Stimulated activated memory B cell treated with anti-CD40 and anti-IgM and Interleukin-4, amounts not matched to agents 10 μg/mL and 1 μg/mL and 100 μg/mL, for 72 hours (primary cell): ENCODE measurements at places on chromosomes 5 and 9.
A peak's percentile ranks its signal among the peaks of the same experiment; 100 is the strongest.

GRCh38 chr5:122978644-122979297 lies 57.8 kb downstream of the PPIC start:
- no peak for ATAC-seq

GRCh38 chr5:149792540-149793255 lies 62.6 kb downstream of the PPARGC1B start:
- ATAC-seq: peak; percentile 60

DNA sequence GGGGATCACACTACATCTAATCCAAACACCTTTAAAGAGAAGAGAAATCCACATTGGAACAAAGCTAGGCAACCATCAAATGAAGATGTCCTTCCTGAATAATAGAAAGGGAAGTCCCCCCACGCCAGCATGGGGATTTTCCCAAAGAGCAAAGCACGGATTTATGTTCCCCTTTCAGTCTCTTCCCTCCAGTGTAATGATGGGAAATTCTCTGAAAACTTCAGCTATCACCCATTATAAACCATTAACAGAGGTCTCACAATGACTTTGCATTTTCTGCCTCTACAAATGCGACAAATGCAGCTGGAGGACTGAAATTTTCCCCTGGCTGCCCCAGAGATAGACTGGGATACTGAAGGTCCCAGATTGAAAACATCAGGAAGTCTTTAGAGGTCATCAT lies 368.7 kb downstream of the EFNA5 start:
- no peak for ATAC-seq

DNA sequence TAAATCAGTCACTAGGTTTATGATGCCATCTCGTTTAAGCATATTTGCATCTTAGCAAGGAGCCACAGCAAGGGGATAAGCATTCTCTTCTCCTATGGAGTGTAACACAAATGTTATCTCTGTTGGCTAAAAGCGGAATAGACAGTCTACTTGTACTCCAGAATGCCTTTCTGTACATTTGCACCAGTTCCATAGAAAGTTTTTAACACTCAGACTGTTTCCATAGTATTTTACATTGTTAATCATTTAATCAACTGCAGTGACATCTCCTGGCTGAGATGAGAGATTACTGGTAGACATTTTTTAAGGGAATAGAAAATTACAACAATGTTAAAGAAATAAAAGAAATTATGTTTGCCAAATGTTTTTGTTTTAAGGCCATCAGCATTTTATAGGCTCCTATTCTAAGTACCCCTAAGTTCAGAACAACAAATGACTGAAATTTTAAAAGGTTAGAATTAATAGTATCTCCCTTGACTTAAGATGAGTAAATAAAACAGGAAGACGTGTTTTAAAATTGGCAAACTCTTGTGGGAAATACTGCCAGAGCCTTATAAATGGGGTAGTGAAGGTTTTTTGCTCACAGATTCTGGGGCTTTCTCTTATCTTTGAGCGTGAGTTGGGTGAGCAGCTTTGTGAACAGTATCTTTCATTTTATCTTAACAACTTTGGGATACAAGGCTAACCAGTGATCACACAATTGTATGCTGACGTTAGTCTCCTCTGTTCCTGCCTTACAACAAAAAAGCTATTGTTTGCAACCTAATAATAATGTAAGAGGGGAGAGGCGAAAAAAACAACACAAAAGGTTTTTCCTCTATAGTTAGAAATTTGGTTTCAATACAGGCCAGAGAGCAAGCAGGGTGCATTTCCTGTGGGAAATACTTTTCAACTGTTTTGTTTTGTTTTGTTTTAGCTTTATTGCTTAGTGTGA lies 294.3 kb downstream of the FBXL7 start:
- no peak for ATAC-seq
